ENCODE measurements at places on chromosomes 5 and 9.

DNA sequence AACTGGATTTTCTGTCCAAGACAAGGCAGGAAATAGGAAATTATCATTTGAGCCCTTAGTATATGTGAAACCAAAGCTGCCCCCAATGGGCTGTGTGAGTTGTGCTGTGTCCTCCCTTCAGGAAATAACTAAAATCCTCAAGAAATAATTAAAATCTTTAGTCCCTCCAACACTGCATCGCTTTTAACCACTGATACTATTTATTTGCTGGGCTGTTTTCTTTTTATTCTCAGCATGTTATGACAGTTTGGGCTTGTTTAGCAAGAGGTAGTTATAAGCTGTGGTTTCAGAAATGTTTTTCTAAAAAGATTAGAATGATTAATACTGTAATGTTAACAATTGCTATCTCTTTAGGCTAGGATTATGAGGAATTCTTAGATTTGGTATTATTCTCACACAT is 187.0 kb upstream of the KCNN2 start:
- no peak for DNase-seq

DNA sequence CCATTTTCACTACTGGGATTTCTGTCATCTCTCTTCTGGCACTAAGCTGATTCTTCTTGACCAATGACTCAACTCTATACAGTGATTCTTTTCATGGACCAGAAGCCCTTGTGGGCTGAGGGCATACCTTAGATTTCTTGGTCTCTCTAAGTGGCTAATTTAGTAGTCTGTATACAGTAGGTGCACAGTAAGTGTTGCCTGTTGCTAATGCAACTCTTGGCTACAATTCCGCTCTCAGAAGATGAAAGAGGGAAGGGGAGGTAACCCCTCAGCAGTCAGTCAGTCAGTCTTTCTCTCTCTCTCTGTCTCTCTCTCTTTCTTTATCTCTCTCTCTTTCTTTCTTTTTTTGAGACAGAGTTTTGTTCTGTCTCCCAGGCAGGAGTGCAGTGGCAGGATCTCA is 115.1 kb upstream of the PANK3 start:
- DNase-seq: peak; percentile 3

- DNase-seq: no peak
Observed at GRCh38 chr5:66992547-66992946, 204.1 kb downstream of the CD180 start.

GRCh38 chr5:127696683-127697082 is 6.5 kb upstream of the CCDC192 start:
- no peak for DNase-seq

GRCh38 chr5:16654647-16655334 is 38.0 kb upstream of the RETREG1 start:
- DNase-seq: no peak

GRCh38 chr5:129569295-129569694 is 109.2 kb downstream of the ADAMTS19 start:
- no peak for DNase-seq

GRCh38 chr5:173468821-173469251 is 140.6 kb upstream of the STC2 start:
- no peak for DNase-seq

DNA sequence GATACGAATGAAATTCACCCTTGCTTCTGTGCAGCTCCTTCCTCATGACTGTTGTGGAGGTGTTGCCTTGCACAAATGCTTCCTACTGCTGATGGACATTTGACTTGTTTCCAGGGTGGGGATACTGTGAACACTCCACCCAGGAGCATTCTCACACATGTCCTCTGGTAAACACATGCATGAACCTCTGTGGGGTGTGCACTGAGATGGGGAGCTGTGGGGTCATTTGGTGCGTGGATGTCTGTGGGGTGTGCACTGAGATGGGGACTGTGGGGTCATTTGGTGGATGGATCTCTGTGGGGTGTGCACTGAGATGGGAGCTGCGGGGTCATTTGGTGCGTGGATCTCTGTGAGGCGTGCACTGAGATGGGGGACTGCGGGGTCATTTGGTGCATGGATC is 72.9 kb upstream of the IRX4 start:
- no peak for DNase-seq

DNA sequence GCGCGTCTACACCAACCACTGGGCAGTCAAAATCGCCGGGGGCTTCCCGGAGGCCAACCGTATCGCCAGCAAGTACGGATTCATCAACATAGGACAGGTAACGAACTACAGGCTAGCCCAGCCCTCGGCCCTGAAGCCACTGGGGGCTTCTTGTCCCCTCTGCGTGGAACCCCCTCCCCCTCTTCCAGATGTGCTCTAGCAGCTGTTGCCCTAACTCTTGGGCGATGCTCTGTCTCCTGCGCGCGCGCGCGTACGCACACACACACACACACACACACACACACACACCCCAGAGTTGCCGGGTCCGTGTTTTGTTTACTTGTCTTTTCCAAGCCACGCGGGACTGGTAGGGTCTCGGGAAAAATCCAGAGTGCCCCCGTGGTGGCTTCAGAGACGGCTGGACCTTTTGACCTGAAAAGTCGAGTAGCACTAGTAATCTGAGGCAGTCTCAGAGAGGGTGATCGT is 836 bp downstream of the PCSK5 start:
- DNase-seq: peak; percentile 83

DNA sequence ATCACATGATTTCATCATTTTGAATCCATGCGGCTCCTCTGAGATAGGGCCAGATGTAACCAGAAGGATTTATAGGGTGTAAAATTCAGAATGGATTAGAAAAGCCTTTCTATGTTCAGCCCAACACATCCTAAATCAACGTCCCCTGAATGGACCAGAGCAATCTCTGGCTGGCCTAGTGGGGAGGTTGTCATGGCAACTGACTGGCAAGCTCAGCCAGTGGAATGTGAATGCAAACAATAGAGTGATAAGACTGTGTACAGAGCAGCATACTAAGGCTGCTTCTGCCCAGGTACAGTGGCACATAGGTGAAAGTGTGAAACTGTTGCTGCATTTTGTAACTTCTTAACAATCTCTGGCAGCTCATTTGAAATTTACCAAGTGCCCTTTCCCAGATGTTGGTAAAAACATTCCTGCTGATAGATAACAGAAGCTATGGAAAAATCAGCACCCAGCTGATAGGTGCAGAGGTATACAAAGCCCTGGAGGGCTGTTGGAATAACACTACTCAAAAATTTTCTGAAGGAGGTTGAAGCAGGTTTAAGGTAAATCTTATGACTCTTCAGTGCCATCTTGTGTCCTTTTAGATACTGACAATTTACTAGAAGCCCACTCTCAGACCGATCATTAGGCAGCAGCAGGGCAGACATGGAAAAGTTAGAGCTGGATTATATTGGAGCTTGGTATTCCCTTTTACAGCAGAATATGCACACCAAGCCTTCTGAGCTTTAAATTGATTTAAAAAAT is 267.2 kb downstream of the RAB3C start:
- DNase-seq: no peak
